Naive thymus-derived CD8-positive, alpha-beta T cell (primary cell): ENCODE measurements at places on chromosomes 7 and 10.

GRCh38 chr10:60618861-60619260, 159.4 kb upstream of the CDK1 start:
- no peak for DNase-seq

GRCh38 chr7:105913947-105914346, 37.5 kb upstream of the ATXN7L1 start:
- DNase-seq = no peak

DNA sequence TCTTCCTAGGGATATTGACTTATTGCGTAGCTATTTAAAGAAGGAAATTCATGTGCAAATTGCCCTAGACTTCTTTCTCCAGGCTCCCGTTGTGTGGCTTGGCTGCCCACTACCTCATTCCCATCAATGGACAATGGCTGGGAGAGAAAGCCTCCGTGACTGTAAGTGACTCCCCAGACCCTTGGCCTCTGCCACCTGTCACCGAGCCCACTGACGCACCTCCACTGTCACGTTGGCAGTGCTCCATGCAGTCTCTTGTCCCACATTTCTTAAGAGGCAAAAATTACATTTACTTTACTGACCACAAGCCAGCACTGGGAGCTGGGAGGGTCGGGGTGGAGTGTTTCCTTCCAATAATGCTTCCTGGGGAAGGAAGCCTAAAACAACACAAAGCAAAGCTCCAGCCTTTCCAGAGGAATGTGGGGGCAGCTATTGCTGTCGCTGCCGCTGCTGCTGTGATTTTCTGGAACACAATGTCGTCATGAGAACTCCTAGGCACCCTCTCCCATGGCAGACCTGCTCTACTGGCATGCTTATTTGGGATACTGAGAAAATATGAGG, 89.7 kb upstream of the STEAP1B start:
- no peak for DNase-seq

GRCh38 chr7:55534262-55534915, 37.9 kb downstream of the VOPP1 start:
- DNase-seq = peak; percentile 57

DNA sequence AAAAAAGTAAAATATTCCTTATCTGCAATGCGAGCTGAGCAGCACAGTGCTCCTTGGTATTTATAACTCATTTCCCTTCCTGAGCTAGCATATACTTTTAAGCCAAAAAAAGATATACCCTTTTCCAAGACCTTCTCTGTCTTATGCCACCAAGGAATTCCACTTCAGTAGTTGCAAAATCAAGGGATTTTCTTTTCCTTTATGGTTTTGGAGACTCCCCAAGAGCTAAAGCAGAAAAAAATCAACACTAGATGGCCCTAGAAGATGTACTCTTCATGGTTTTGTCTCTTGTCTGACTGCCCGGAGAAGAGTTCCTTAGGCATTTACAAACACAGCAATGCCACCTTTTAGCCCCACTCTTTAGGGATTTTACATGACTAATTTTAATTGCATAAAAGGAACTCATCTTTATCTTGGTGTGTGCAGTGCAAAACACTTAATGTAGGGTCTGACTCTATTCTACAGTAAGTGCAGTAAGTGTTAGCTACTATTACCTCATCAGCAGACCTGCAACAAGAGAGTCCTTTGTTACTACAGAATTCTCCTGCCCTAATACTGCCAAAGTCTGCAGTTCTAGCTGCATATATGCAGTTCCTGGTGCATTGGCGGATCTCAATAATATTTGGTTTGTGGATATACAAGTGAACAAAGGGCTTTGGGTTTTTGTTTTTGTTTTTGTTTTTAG, 443.3 kb downstream of the GFRA1 start:
- DNase-seq = no peak

DNA sequence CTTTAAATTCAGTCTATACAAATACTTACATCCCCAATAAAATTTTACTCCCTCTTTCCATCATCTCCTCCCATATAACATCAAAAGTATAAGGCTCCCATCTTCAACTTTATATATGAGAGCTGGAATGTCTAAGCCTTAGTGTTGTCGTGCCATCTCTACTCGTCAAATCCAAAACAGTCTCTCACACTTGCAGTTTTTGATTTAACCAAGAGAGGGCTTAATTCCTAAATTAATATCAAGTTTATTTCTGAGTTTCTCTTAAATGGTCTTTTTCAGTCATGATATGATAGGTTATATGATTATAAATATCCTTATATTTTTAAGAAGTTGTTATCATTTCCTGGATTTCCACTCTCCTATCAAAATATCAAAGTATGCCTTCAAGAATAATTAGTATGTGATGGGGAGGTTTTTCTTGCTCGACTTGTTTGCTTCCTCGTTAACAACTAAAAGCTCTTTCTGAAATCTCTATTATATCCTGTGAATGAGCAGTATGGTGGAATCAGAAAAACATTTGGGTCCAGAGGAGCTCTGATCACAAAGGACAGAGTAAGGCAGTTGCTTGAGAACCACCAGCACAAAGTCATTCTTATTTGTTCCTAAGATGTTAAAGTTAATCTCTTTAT, 12.5 kb upstream of the LIPK start:
- DNase-seq = no peak

- no peak for DNase-seq
Observed at GRCh38 chr10:78972160-78972946, 96.4 kb upstream of the ZMIZ1 start.

- DNase-seq = no peak
Observed at GRCh38 chr7:122632238-122632637, 66.7 kb downstream of the RNF133 start.

GRCh38 chr7:128454808-128455542, 703 bp upstream of the HILPDA start:
- no peak for DNase-seq

DNA sequence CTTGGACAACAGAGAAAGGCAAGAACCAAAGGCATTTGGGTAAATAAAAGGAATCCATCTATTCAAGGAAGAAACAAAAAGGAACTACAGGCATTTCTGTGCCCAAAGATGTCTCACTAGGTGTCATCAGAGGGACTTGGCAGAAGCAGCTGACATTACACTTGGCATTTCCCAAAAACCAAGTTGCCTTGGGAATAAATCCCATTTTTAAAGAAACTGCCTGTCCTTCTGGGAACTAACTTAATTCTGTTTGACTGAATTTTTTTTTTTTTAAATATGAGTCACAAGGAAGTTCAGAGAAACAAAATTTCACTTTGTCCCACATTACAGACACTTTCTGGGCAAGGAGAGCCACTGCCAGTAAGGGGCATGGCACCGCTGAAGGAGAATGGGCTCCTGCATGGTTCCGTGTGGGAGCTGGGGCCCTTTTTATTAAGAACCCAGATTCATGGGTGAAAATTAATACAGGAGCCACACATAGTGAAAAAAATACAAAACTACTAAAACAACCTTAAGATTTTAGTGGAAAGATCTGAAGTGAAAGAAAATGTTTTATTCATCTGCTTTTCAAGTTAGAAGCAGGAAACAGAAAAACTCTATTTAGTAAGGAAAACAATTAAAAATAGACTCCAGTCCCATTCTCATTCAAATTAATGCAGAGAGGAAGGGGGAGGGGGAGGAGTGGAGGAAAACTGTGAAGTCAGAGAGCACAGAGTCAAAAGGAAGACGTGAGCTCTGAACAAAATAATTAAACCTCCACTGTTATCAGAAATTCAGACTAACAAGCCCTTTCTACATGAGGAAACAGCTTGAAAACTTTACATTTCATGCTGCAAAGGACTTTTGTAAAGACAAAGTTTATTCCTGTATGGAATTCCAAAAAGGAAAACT, 118.4 kb upstream of the PDLIM1 start:
- no peak for DNase-seq

DNA sequence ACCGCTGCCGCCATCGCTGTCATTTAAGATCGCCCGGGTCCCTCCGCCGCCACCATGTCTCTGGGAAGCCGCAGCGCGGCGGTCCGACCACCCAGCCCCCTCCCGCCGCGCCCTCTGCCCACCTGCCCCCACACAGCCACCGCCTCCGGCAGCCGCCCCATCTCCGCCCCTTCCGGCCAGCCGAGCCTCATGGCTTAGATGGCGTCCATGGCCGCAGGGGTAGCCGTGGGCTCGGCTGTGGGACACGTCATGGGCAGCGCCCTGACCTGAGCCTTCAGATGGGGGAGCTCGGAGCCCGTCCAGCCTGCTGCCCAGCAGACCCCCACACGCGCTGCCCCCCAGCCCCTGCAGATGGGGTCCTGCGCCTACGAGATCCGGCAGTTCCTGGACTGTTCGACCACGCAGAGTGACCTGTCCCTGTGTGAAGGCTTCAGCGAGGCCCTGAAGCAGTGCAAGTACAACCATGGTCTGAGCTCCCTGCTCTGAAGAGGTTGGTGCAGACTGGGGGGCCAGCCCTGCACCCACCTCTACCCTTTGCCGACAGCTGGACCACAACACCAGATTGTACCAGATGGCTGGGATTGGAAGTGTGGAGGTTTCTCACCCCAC, 38.0 kb upstream of the TARP start:
- no peak for DNase-seq
